Bronchus fibroblast of lung (primary cell): ENCODE measurements at places on chromosomes 2 and 18. TPM values are rescaled to one million over a fixed set of nuclear protein-coding genes. Genes with fewer than 3 reads are reported as not detected.

The PARD3B gene
- 1.2 and 2.5 TPM in 2 replicates for total RNA-seq

The EPB41L3 gene
- 34.5 and 36.8 TPM in 2 replicates for total RNA-seq

The DSEL gene
- 18.0 and 21.5 TPM in 2 replicates for total RNA-seq

The SLC5A7 gene
- not detected in 2 replicates for total RNA-seq
